CD4-positive, CD25-positive, alpha-beta regulatory T cell (primary cell): ENCODE measurements at places on chromosomes 2 and 18.

- DNase-seq: no peak
These were observed 77.5 kb downstream of the CLHC1 start for GRCh38 chr2:55154525-55155030.

DNA sequence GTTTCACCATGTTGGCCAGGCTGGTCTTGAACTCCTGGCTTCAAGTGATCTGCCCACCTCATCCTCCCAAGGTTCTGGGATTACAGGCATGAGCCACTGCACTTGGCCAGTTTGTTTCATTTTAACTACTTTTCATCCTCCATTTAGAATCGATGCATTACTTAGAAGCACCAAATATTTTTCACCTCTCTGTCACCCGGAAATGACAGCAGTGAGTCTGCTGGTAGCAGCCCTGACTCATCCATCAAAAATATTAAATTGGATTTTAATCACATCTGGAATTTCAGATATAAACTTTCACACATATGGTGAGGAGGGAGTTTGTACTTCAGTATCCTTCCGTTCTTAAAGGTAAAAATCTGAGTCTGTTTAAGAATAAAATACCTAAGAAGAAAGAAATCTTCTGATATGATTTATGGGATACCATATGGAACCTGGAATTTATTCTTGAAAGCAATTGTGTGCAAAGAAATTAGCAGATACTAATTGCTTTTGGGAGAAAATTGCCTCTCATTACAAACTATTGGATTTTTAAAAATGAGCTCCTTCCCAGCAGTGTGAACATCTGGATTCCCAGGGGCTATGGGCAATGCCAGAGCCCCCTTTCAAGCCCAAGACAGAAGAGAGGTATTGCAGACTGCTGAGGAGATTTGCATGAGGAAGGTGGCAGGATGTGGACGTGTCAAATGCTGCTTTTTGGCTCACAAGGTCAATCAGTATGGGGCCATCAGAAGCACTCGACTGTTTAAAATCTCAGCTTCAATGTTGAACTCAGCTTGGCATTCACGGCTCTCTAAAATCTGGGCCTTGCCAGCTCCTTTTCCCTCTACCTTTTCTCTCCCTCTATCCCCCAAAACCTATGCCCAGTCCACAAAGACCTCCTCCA lies 279.5 kb upstream of the SIX2 start:
- no peak for DNase-seq

GRCh38 chr2:98634406-98635092 lies 26.2 kb downstream of the UNC50 start:
- DNase-seq: peak; percentile 52

DNA sequence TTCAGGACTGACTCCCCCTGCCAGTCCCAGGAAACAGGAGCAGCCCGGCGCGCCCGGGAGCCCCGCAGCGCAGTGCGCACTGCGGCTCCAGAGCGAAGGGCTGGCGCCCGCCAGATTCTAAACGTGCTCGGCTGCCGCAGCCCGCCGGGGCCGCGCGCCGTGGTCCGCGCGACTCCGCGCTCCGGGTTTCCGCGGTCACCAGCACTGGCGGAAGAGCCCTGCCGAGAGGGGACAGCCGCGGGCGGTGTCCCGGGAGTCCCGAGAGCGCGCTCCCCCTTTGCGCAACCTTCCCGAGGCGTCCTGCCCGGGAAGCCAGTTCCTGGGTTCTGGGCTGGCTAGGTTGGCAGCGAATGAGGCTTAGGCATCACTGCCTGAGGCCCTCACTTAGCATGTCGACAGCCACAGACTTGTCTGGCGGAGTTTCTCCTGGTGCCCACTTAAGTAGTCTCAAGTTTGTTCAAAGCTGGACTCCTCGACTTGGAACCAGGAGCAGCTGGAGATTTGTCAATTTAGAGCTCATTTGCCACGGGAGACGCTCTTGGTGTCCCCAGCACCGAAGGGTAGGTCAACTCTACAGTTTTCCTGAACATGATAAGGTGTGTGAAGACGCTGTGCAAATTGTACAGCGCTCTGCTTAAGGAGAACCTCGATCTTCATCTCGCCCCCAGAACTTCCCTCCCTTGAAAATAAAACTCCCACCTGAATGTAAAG lies 1.5 kb upstream of the VSNL1 start:
- DNase-seq: no peak

- DNase-seq: no peak
These were observed 37.2 kb downstream of the PRKCE start for GRCh38 chr2:45688479-45689298.
